Stimulated activated naive CD8-positive, alpha-beta T cell treated with anti-CD3 and anti-CD28 coated beads, Interleukin-15, Interleukin-2, amounts not matched to agents 100 U/mL and 50 U/mL, for 24 hours (primary cell): ENCODE measurements at places on chromosomes 1 and 21.

DNA sequence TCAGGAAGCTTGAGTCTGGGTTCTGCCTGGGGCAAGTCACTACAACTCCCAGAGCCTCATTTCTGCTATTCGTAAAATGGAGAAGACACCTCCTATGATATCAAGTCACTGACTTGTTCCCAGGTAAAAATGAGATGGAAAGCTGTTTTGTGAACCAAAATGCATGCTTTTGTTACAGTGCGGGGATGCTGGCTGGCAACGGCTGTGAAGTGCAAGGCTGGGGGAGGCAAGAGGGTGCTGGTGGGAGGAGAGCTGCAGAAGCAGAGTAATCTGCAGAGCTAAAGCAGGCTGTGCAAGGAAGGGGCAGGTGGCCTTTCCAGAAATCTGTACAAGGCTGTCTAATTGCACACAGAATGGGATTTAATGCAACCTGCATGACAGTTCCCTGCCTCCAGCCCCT, 150.9 kb downstream of the CNIH3 start:
- DNase-seq, result no peak

- no peak for DNase-seq
These were observed 18.9 kb downstream of the SGIP1 start for GRCh38 chr1:66552829-66553228.

- no peak for DNase-seq
These were observed 135.6 kb downstream of the GPATCH2 start for GRCh38 chr1:217495249-217495648.

DNA sequence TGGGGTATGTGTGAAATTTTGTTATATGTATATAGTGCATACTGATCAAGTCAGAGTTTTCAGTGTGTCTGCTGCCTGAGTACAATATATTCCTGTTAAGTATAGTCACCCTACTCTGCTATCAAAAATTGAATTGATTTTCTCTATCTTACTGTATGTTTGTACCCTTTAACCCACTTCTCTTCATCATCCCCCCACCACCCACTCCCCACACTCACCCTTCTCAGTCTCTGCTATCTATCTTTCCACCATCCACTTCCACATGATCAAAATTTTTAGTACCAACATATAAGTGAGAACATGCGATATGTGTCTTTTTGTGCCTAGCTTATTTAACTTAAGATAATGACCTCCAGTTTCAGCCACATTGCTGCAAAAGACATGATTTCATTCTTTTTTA, 4.2 kb downstream of the LY9 start:
- DNase-seq, result no peak

DNA sequence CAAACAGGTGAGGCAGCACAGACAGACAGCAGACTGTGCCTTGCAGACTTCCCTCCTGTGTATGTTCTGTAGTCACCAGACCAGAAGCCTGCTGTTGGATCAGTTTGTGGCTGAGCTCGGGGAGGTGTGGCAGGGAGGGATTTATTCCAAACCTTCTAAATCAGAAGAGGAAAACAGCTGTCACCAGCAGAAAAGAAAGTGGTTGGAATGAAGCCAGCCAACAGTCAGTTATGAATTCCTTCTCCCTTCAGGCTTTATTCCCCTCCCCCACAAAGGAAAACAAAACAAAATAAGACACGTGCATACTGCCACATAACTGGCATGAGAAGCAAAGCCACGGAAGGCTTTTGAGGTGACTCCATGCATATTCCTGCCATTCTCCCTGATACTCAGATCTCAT, 19.0 kb upstream of the PIGV start:
- no peak for DNase-seq

DNA sequence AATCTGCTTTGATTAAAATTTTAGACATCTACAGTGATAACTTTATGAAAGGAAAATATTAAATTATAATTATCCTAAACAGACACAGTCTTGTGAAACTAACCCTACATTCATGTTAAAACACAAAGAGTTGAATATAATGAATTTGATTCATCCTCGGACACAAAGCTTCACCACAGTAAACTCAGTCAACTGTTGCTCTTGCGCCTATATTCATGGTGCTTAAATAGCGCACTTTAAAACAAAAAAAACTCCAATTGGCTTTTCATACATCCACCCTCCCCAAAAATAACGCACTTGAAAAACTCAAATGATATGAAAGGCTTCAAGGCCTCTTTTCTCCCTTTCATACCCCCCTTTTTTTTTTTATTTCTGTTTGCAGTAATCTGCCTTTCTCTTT, 260.3 kb downstream of the FAF1 start:
- DNase-seq, result no peak

DNA sequence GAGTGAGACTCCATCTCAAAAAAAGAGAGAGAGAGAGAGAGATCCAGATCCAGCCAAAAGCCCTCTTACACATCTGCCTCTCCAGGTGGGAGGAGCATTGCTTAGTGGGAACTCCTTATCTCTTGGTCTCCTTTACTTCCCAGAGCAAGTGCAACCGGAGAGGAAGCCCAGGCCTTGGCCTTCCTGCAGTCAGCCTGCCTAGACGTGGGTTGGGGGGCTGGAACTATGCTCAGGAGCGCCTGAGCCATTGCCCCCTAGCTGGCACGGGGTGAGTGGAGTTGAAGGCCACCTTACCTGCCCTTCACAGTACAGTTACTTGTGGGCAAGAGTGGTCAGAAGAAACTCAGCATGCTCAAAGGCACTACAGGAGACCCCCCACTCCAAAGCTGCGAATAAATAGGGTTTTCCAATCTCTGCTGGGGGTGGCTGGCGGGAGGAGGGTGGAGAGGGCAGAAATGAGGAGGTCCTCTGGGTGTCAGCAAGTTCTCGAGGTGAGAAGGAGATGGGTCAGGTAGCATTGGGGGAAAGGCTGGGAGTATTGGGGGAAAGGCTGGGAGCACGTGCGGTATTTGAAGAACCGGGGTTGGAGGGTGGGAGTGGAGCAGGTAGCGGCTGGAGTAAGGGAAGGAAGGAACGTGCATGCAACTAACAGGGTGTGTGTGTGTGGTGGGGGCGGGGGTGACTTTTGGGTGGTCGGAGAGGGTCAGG, 4.7 kb upstream of the DMBX1 start:
- DNase-seq, result no peak

- peak; percentile 53 for DNase-seq
These were observed 1.3 kb downstream of the PCNT start for GRCh38 chr21:46325073-46325912.

DNA sequence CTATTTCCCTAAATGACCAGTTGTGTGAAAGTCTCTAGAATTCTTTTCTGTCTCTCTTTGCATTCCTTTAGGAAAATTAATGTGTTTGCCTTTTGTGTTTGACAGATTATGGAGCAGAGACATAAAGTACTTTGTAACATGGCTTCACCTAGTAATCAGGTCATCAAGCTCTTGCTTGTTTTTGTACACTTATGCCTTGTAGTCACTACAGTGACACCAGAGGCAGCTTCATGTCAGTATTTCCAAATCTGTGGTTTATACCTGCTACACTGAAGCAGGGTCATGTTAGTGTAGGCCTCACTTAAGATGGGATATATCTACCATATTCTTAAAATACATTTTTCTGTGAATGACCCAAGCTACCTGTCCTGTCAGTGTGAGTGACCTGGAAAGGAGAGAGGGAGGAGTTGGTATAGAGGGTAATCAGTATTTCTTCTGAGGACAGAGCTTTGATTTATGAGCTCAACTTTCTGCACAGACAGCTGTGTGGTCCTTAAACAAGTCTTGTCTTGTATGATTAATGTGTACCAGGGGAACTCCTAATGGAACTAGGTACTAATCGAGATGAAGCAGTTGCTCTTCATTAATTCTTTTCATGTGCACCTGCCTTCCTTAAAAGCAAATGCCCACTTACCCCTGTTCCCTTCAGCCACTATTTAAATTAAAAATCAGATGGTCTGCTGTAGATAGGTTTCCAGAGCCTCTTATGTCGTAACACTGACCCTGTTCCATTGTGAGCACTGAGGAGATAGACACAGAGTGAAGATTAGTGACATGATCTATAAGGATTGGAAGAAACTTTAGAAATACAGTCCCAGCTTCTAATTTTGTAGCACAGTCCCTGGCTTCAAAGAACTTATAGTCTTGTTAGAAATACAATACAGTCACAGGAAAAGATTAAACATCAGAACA, 45.7 kb downstream of the MACO1 start:
- no peak for DNase-seq

DNA sequence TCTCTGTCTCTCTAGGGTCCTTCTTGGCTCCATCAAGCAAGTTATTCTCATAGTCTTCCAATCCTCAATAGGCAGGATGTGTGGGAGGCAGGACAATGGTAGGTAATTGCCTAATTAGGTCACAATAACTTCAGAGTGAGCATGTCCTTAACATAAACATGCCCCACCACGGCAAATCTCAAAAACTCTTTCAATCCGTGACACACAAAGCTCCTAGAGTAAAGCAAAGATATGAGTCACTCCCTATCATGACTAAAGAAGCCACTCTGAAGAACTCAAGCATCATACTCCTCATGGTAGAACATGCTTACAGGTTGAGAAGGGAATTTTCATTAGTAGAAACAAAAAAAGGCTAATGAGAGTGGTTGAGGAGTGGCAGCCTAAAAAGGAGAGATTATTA, 4.9 kb downstream of the HAO2 start:
- DNase-seq, result no peak

DNA sequence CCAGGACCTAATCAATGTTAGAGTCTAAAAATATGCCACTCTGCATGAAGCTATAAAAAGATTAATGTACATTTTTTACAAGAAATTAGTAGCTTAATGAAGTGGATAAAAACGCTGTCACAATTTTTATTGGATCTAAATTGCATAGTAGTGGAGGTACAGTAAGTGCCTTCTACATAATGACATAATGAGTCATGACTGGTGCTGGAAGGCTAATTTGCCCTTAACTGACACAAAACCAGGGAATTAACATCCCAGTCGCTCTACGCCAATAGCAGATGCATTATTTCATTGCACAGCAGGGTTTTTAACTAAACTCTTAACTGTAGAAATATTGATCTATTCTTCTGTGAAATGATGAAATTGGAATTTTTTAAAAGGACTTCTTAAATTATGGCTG, 33.3 kb downstream of the RRAGC start:
- no peak for DNase-seq

GRCh38 chr1:152143150-152143887, 15.7 kb downstream of the RPTN start:
- DNase-seq, result peak; percentile 12
